ENCODE measurements at places on chromosomes 7 and 10.

DNA sequence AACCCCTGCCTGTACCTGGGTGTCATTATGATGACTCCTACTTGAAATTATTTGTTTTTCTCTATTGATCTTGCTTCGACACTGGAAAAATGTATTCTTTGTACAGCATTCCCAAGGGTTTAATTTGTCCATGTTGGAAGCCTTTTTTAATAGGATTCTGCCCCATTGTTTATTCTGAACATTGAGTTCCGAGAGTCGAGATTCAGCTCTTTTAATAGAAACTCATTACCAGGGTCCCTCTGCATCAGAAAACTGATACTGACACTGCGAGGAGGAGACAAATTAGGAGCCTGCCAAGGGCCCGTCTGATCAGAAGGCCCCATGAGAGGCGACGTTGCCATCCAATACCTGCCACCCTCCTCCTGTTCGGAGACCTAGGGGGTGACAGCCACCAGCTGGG is 260.5 kb upstream of the ZMIZ1 start:
- no peak for DNase-seq

GRCh38 chr7:36039243-36039642 is 113.8 kb upstream of the EEPD1 start:
- DNase-seq, result no peak

DNA sequence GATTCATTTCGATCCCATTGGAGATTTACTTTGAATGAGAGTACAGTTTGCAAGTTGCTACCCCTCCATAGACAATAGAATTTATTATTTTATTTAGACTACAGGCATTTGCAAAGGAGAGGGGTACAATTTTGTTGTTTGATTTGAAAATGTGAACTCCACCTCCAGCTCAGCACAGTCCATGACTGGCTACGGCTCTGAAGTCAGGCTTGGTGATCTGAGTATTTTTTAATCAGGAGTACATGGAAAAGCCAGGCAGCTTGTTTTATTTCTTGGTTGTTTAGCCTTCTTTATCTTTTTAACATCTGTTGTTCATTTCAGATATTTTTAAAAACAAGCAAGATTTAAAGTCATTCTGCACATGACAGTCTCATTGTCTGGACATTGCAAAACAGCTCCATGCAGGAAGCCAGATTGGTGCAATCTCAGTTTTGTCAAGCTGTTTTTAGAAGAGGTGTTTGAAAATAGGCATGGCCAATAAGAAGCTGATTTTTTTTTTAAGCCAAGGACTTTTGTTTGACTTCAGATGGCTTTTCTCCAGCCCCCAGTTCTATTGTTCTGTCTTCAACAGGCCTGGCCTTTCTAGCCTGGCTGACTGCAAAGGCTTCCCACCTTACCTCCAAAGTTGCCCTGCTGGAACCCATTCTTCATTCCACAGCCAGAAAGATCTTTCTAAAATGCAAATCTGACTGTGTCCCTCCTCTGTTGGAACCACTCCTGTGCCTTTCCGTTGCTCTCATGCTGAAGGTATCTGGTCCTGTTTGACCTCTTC is 12.2 kb downstream of the PLXDC2 start:
- peak; percentile 8 for DNase-seq

- DNase-seq, result no peak
Observed at GRCh38 chr7:156113731-156114130, 301.5 kb upstream of the SHH start.

DNA sequence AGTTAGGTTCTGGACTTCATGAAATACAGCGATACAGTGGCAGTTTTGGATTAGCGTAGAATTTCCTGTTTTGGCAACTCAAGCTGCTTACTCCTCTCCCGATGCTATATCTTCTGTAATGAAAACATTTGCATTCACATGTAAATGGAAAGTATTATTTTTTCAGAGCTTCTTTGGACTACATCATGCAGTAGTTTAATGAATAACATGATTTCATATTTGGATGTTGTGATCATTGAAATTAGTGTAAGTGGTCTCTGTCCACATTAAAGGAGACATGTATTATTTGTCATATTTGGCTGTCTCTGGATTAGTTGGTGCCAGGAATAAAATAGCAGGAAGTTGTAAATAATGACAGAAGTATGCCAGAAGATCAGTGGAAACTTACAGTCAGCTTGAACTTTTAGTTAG is 331.6 kb downstream of the GFRA1 start:
- peak; percentile 51 for DNase-seq

DNA sequence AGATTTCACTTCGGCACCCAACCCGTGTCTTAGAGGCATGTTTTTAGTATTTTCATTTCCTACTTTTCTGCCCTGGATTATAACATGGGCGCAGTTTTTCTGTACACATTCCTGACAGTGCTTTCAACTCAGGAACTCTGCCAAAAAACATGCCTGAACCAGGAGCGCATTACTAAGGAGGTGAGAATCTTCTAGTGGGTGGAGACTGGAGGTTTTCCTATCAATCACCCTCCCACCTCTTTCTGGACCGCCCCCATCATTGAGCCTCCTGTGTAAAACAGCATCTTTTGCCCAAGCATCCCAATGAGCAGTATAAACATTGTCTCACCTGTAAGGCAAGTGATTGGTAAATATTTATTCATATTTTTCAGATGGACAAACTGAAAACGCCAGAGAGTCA is 53.2 kb downstream of the STK17A start:
- peak; percentile 78 for DNase-seq

DNA sequence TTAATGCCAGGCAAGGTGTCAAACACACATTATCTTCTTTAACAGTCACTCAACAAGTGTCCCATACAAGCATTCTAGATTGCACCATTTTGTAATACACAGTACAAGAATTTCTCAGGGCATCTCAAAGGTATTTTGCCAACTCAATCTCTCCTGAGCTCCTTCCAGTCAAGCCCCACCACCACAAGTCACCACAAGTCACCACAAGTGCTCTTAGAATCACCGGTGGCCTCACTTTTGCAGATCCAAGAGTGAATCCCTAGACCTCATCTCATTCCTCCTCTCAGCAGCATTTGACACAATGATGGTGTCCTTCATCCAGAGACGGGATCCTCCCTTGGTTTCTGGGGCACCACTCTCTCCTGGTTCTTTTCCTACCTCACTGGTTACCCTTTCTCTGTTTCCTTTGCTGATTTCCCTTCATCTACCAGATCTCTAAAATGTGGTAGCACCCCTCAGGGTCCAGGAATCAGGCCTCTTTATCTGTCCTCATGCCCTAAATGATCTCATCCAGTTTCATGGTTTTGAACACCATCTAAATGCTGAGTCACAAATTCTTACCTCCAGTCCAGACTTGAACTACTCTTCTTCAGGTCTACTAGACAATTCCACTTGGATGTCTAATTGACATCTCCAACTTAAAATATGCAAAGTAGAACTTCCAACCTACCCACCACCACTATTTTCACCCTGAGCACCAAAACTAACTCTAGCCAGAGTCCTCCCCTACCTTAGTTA is 26.9 kb downstream of the VPS41 start:
- no peak for DNase-seq

- DNase-seq, result no peak
Observed at GRCh38 chr10:1381339-1381738, 325.2 kb downstream of the WDR37 start.

- no peak for DNase-seq
Observed at GRCh38 chr7:138299066-138299465, 161.0 kb upstream of the TRIM24 start.

GRCh38 chr7:38163671-38164070 is 14.4 kb upstream of the STARD3NL start:
- no peak for DNase-seq

DNA sequence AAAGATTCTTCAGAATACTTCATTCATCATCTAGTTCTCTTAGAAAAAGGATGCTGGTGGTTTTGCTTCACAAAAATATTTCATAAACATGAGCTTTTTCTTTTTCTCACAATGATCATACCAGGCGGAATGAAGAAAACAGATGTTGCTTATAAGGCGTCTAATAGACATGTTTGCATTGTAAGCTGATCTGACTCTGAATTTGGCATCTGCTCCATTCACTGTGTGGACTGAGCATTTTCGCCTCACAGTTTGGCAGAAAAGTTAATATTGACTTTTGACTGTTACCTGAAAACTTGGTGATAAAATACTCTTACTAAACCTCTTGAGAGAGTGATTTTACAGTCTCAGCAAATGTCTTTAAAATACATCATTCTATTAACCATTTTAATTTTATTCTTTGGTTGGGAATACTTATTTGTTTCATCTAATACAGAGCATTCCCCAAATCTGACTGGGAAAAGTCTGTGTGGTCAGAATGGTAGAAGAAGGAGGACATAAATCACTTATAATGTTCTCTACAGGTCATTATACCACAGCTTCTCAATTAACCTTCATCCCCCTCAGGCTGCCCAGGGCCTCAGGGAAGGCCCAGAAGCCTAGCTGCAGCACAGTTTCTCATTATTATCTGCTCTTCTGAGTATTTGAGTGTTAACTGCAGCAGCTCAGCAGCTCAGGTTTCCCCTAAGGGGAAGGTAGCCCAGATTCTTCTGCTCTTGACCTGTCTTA is 121.6 kb upstream of the KAT6B start:
- peak; percentile 20 for DNase-seq

- DNase-seq, result peak; percentile 28
Observed at GRCh38 chr7:120014925-120015465, 258.0 kb upstream of the KCND2 start.

DNA sequence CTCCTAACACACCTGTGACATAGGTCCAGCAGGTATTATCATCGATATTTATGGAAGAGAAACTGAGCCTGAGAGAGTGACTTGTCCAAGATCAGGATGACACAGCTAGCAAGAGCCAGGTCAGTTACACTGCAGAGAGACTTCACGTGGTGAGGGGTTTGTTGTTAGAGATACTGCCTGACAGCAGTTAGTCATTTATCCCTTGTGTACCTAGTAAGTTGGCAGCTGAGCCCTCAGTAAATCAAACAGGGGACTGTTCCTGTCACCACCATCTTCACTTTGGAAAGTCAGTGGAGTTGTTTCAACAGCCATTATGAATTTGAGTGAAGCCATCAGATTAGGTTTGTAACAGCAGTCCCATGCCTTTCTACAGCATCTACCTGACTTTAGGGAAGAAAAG is 87.5 kb upstream of the GATA3 start:
- DNase-seq, result no peak

DNA sequence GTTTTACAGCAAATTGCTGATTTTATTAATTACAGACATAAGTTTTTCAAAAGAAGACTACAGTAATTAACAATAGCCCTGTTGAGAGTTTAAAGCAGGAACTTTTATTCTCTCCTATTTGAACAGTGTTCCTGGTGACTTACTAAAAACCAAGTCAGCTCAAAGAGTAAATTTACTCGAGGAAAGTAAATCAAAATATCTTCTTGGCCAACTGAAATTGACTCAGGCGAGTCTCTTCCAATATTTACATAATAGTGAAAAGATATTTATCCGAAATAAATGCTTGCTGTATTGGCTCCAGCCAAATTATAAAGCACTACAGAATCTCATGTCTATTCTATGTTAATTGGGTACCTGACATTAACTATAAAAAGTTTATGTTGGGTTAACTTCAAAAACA is 13.2 kb downstream of the CYTH3 start:
- no peak for DNase-seq

DNA sequence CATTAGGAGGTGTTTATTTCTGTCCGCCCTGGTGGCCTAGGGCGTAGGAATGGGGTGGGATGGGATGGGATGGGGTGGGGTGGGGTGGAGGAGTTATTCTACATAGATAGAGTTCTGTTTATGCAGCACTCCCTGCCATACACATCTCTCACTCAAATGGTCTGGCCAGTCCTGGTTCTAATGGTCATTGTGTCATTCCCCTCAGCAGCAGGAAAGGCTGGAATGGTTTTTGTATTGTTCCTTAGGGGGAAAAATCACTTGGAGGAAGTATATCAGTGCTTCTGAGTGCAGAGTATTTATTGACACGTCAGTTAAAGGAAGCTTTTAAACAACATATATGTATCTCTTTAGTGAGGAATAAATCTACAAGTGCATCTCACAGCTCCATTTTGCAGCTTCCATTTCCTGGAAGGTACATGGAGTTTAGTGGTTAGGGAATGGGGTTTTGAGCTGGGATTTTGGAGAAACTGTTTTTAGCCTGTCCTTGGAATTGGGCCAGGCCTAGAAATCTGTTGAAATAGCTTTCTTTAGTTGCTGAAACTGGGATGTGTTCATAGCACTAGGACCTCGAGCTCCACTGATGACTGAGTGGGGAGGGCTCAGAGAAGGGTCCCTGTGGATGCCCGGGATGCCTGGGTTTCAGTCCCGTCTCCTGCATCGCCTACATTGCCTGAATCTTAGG is 8.3 kb downstream of the TSPAN14 start:
- peak; percentile 62 for DNase-seq

- no peak for DNase-seq
Observed at GRCh38 chr7:8908889-8909288, 475.5 kb downstream of the NXPH1 start.

DNA sequence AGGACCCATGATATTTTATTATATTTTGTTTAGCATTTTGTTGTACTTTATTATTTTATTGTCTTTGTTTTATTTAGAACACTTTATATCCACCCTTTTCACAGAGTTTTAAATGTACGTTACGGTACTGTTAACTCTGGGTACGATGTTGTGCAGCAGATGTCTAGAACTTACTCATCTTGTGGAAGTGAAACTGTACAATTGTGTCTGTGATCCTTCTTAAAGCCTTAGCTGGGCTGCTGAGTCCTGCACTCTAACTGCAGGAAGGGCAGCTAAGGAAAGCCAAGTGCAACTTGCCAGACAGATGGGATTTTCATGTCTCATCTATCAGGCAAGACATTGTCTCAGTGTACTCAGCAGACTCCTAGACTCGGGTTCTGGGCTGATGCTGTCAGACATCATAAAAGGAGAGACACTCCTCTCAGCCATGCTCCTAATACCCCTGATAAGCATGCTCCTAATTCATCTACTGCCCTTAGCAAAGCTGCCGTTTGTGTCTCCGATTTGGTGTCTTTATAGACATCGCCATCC is 14.6 kb upstream of the INSYN2A start:
- DNase-seq, result no peak

DNA sequence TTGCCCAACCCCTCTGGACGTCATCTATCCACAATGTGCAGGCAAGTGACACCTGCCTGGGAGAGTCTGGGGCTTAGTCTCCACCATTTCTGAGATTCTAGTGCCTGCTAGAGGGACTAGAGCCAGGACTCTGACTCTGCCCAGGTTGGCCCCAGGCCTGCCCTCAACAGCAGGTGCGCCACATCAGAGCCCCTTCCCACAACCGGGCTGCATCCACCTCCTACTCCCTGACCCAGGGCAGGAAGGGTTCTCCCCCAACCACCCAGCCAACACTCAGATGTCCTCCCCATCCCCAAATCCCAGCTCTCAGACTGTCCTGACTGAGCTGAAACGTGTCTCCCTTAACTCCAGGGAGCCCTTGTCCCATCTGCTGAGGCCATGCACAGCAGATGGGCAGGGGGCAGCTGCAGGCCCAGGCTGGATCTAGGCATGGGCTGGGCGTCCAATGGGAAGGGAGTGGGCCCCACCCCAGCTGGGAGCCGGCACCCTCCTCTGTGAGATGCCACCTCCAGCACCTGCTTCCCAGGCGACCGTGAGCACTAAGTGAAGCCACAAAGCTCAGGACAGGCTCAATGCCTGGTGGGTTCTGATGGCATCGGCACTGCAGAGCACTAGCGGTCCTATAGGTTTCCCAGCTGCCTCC is 49.2 kb downstream of the RASGEF1A start:
- DNase-seq, result no peak

GRCh38 chr7:132041108-132041507 is 484.7 kb upstream of the PODXL start:
- DNase-seq, result no peak

- peak; percentile 80 for DNase-seq
Observed at GRCh38 chr10:58577437-58577777, 64.7 kb downstream of the BICC1 start.
